ENCODE measurements at places on chromosomes 11 and 22.
A peak's percentile ranks its signal among the peaks of the same experiment; 100 is the strongest.

DNA sequence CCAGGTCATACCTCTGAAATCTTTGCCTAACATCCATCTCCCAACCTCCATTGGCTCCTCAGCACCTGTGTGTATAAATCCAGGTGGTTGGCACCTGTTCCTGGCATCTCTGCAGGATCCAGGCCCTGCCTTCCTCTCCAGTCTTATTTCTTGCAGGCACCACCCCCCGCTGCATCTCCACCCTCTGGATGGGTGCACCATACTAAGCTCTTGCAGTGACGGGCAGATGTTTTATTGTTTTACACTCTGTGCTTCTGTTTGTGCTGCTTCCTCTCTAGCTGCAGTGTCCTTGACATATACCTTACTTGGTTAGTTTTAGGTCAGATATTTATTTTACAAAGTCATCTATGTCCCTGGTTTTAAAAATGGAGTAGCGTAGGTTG lies 102.6 kb downstream of the TBC1D22A start:
- DNase-seq, result no peak

DNA sequence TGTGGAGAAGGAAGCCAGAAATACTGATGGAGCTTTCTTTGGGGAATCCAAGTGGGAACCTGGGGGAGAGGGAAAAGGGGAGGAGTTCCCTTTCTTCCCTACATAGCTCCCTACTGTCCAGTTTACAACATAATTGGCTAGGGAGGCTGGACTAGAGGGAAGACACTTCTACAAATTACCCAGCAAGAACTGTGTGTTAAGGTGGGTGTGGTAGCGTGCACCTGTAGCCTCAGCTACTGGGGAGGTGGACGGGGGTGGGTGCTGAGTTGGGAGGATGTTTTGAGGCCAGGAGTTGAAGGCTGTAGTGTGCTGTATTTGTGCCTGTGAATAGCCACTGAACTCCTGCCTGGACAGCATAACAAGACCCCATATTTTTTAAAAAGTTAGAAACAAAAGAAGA lies 74.0 kb downstream of the NAV2 start:
- DNase-seq, result no peak

GRCh38 chr11:26023057-26023456 lies 308.9 kb upstream of the ANO3 start:
- no peak for DNase-seq

GRCh38 chr11:73974604-73975478 lies 7.8 kb downstream of the UCP2 start:
- DNase-seq, result no peak

DNA sequence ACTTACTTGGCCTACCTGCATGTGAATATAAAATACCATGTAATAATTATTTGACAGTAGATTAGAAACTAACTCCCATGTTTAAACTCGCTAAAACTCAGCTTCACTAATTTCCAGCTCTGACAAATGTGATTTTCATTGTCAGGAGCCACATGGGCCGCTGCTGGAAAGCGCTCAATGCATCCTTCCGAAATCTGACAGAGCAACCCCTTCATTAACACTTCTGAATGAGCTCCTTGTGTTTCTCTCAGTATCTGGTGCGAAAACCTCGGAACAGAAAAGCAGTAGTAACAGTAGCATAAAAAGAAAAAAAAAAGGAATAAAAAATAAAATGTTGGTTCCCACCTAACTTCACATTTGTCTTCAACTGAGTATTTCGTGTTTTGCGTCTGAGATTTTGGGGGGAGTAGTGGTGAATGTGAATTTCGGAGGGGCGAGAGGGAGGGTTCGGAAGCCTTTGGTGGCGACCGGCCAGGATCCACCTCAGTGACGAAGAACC lies 710 bp downstream of the MTCH2 start:
- DNase-seq, result peak; percentile 24

DNA sequence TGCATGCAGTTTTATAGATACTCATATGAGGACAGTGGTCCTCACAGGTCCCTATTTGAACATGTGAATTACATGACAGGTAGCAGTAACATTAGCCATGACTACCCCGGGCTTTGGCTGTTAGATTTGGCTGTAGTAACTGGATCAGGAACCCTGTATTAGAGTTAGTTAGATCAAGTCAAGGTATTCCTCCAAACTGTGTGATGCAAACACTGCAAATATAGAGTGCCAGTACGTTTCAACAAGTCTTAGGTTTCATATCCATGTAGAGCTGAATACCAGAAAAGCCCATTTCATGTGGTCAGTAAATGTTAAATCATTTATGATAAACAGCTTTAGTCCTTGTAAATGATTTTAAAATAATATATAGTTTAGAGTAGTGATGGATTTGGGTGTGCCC lies 29.5 kb upstream of the PITPNB start:
- no peak for DNase-seq

- peak; percentile 77 for DNase-seq
Observed at GRCh38 chr11:11230802-11231562, 122.1 kb downstream of the CSNK2A3 start.

- DNase-seq, result no peak
Observed at GRCh38 chr11:46279126-46280099, 2.0 kb downstream of the CREB3L1 start.

- DNase-seq, result peak; percentile 27
Observed at GRCh38 chr22:24230911-24231656, 13.8 kb downstream of the GGT5 start.
